Activated CD8-positive, alpha-beta T cell treated with anti-CD3 and anti-CD28 coated beads for 36 hours (primary cell): ENCODE measurements at places on chromosomes 3 and 15. TPM values are rescaled to one million over a fixed set of nuclear protein-coding genes. Genes with fewer than 3 reads are reported as not detected.

- DNase-seq: no peak
- H3K27me3 ChIP-seq: peaks cover 8% of the 10 kb centered on the region
- H3K27ac ChIP-seq: no peak overlapping the region
- no peak overlapping the region for H3K4me3 ChIP-seq
- peaks cover 10% of the 10 kb centered on the region for H3K4me1 ChIP-seq
- no peaks in the 10 kb centered on the region for H3K36me3 ChIP-seq
Measured at GRCh38 chr15:78420766-78421165, 17.2 kb upstream of the IREB2 start.

DNA sequence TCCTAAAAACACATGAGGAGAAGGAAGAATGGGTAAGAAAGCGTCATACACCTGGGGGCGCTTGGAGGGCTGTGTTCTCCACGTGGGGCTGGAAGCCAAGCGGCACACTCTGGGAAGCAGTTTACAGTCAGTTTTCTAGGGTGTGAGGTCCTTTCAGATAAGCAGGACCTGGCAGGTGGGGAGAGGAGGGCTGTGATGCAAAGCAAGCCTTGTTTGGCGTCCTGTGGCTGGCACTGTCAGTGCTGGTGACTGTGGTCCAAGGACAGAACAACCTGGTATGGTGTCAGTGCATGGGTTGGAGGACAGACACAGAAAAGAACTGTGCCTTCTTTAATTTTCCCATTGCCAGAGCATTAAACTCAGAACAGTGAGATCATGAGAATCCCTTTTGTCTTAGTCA, 260.7 kb upstream of the NR2E3 start:
- H3K4me3 ChIP-seq: no peak overlapping the region
- DNase-seq: no peak
- peaks cover 5% of the 10 kb centered on the region for H3K27me3 ChIP-seq
- H3K36me3 ChIP-seq: no peaks in the 10 kb centered on the region
- H3K4me1 ChIP-seq: no peaks in the 10 kb centered on the region

GRCh38 chr3:69684309-69684961, 54.8 kb upstream of the MITF start:
- H3K36me3 ChIP-seq: no peaks in the 10 kb centered on the region
- DNase-seq: no peak
- H3K4me3 ChIP-seq: no peak overlapping the region
- no peak overlapping the region for H3K27ac ChIP-seq
- H3K27me3 ChIP-seq: no peaks in the 10 kb centered on the region

DNA sequence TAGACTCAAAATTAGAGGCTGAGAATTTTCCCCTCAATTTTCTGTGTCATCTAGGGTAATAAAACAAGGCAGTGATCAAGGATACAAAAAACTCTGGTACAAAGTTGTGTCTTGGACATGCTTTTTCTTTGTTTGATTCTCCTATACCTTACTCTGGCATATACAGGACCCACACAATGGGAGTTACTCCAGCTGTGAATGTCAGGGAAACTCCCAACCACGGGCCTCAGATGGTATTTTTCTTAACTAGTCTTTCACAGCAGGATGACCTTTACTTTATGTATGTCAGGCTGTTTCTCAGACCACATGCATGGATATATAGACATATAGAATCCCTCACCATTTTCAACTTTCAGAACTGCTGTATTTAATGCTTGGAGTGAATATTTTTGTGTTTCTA, 41.3 kb downstream of the FEZF2 start:
- DNase-seq: no peak
- peaks cover 5% of the 10 kb centered on the region for H3K27me3 ChIP-seq
- H3K27ac ChIP-seq: no peak overlapping the region
- H3K36me3 ChIP-seq: no peaks in the 10 kb centered on the region

Gene PCYT1A
- 33.7 TPM for total RNA-seq
